ENCODE measurements at places on chromosomes 11 and 22. TPM values are rescaled to one million over a fixed set of nuclear protein-coding genes. Genes with fewer than 3 reads are reported as not detected.

TAGLN gene
- 135 TPM for total RNA-seq

GUCY1A2 gene
- total RNA-seq: 0.01 TPM

RRP7A gene
- total RNA-seq: 51.2 TPM

MRGPRX3 gene
- not detected for total RNA-seq

MPZL3 gene
- 0.38 TPM for total RNA-seq

POLDIP3 gene
- 43.3 TPM for total RNA-seq

AIFM3 gene
- total RNA-seq: 2.1 TPM

RCOR2 gene
- total RNA-seq: 0.55 TPM

APOA5 gene
- not detected for total RNA-seq

TMEM132A gene
- total RNA-seq: 124 TPM

MLC1 gene
- 0.06 TPM for total RNA-seq

PDGFD gene
- 8.6 TPM for total RNA-seq

All from A549 treated with CpdA at 1 μM for 4 hours (cell line).